ENCODE measurements at places on chromosomes 16 and 17.

DNA sequence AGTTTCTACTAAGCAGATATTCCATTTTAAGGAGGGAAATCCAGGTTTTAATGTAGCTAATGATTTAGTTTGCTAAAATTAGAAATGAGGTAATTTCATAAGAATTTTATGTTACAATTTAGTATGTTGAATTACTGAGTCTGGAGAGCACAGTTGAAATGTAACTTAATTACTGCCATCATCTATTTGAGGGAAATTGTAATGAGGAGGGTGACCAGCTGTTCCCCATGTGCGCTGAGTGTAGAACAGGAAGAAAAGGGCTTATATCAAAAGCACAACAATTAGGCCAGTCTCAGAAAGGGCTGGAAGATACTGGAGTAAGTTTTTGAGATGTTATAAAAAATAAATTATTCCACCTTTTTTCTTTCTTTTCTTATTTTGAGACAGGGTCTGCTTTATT, 735.1 kb upstream of the GOT2 start:
- peak; percentile 29 for DNase-seq

DNA sequence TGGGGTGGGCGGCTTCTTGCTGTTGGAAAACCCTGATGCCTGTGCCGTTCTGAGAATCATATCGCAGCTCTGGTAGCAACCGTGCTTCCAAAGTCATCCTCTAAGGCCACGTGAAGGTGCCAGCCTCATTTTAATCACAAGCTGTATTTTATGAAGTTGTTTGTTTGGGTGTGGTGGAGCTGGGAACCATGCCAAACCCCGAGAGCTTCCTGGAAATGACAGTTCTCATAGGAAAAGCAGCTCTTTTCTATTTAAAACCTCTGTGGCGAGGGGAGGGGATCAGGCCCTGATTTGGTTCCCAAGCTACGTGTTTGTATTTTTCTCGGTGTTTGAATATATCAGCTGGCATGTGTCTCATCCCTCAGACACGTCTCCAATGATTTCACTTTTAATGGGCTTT, 21.7 kb downstream of the KNOP1 start:
- DNase-seq, result peak; percentile 39

- no peak for DNase-seq
Measured at GRCh38 chr16:85243308-85243707, 131.0 kb upstream of the CIBAR2 start.

- DNase-seq, result no peak
Measured at GRCh38 chr17:63634163-63634562, 11.9 kb downstream of the MAP3K3 start.

GRCh38 chr16:73126525-73126853, 78.6 kb upstream of the ZFHX3 start:
- no peak for DNase-seq

- DNase-seq, result no peak
Measured at GRCh38 chr17:19388791-19389785, 2.1 kb upstream of the MFAP4 start.

DNA sequence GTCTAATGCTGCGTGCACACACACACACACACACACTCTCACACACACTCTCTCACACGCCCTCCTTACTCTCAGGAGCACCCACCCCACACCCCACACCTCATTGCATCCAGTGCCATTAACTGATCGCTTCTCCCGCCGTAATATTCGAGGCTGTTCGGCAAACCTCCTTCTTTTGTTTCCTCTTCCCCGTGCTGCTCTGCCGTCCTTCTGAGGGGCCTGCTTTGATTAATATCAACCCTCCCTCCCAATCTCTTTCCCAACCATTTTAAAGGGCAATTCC, 156.2 kb upstream of the TNRC6C start:
- no peak for DNase-seq

GRCh38 chr16:79409978-79410377, 190.6 kb downstream of the MAF start:
- DNase-seq, result no peak

DNA sequence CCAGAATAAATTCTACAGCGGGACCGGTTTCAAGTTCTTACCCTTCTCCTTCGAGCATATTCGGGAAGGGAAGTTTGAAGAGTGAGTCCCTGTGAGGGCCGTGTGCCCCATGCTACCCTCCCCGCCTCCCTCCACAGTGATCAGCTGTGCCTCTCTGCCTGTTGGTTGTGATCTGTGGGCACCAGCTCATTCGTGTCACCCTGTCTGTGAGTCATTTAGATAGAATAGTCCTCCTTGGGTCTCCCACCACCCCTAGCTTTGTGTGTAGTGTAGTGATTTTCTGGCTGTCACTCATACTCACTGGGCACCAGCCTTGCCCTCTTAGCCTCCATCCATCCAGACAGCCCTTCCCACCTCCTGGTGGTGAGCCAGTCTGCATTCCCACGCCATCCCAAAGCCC, 15.0 kb upstream of the NAGLU start:
- DNase-seq, result no peak

DNA sequence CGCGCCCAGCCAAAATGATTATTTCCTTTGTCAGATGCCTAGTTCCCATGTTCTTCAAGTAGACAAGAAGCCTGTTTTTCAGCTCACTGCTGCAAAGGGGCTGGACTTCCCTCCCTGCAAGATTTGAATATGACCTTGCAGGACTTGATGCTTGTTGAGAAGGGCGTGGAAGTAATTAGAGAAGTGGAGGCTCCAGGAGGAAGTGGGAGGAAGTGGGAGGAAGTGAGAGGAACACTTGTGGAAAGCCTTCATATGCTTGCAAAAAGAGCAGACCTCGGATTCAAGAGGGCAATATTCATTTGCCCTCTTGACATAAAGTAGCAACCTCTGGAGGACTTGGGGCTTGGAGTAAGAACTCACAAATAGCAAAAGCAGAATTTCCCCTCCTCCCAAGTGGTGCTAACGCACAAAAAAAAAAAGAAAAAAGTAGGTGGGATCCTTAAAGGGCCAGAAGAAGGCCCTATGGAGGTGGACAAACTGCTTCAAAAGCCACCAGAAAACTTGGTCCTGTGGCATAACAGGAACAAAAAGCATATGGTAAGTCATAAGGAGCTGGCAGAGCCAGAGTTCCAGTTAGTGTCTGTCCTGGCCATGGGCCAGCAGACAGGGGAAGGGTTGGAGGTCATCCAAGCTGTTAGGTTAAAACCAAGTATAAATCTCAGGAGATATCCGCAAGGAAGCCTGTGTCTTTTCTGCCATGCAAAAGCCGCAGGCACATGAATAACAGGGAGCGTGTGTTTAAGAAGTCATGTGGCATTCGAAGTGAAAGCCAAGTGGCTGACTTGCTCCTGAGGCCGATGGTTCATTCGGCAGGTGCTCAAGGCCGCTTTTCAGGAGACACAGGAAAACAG, 20.6 kb upstream of the PRKAR1A start:
- no peak for DNase-seq

- DNase-seq, result no peak
Measured at GRCh38 chr16:4136229-4136813, 20.1 kb upstream of the ADCY9 start.

DNA sequence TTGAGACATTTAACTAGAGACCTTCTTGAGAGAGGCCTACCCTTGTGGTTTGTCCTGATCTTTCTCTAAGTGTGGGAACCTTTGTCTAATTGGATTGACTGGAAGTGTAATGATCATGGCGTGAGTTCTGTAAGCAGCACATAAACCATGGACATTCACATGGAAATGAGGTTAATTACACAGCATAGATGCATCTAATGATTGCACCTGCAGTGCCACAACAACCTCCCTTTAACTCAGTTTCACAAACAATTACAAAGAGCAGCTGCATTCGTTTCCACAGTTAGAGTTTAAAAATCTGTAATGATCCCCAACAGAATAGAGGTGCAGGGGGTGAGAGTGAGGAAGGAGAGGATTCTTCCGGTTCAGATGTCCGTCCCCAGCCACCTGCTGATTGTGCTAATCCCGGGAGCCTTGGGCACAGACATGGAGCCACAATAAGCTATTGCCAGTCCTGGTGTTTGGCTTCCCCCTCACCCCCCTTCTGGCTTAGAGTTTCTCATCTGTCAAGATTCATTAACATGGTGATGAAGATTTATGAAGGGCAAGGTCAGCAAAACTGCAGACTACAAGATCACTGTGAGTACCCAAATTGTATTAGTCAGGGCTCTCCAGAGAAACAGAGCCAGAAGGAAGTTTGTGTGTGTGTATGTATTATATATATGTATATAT, 659.2 kb upstream of the SOX9 start:
- no peak for DNase-seq

DNA sequence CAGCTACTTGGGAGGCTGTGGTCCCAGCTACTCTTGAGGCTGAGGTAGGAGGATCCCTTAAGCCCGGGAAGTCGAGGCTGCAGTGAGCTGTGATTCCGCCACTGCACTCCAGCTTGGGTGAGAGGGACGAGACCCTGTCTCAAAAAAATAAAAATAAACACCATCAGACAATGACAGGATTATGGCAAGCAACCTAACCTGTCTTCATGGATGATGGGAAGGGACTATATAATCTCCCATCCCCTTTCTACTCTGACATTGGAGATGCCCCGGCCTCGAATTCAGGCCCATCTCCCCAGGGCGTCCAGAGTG, 893 bp downstream of the TRIM25 start:
- no peak for DNase-seq

DNA sequence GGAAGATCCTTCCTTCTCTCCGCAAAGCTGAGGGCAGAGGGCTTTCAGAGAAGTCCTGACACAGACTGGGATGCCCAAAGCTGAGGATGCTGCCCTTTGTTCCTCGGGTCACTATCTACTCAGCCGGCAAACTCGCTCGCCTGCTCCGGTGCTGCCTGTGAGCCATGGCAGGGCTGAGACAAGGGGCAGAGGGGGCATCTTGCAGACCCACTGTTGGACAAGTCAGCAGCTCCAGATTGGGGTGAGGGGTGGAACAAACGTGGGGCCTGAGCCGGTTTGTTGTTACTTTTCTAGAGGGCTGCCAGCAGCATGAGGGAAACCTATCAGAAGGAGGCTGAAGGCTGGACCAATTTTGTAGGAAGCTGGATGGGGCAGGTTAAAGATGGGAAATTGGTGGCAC, 47.1 kb upstream of the PIK3R6 start:
- DNase-seq, result no peak

- DNase-seq, result no peak
Measured at GRCh38 chr17:43897831-43898230, 9.5 kb downstream of the MPP2 start.

DNA sequence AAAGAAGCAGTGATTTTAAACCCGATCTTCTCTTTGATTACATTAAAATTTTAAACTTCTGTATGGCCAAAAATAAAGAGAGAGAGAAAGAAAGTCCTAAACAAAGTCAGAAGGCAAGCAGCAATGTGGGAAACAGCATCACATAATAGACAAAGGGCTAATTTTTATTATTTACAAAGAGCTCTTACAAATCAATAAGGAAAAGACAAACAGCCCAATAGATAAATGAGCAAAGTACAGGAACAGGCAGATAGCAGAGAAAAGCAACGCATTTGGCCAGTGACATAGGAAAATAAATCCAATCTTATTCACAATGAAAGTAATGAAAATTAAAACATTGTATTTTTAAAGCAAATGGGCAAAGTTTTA, 93.1 kb downstream of the SALL1 start:
- no peak for DNase-seq

GRCh38 chr17:75503976-75504346, 11.4 kb downstream of the CASKIN2 start:
- DNase-seq, result no peak

GRCh38 chr16:84332975-84333684, 35.2 kb upstream of the ATP2C2 start:
- no peak for DNase-seq

DNA sequence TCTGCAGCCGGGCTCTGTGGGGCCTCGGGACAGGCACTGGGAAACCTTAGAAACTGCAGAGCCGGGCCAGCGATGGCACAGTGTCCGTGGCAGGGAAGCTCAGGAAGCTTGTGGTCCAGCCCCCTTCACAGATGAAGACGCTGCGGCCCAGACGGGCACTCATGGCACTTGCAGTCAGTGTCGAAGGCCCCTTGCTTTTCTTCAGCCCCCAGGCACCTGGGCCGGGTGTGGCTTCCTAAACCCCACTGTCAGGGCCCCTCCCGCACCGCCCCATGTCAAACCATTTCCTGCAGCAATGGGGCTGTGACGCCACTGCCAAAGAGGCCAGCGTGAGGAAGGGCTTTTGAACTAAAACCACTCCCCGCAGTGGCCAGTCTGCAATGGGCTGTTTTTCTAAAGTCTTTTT, 164.0 kb downstream of the LAT start:
- no peak for DNase-seq

DNA sequence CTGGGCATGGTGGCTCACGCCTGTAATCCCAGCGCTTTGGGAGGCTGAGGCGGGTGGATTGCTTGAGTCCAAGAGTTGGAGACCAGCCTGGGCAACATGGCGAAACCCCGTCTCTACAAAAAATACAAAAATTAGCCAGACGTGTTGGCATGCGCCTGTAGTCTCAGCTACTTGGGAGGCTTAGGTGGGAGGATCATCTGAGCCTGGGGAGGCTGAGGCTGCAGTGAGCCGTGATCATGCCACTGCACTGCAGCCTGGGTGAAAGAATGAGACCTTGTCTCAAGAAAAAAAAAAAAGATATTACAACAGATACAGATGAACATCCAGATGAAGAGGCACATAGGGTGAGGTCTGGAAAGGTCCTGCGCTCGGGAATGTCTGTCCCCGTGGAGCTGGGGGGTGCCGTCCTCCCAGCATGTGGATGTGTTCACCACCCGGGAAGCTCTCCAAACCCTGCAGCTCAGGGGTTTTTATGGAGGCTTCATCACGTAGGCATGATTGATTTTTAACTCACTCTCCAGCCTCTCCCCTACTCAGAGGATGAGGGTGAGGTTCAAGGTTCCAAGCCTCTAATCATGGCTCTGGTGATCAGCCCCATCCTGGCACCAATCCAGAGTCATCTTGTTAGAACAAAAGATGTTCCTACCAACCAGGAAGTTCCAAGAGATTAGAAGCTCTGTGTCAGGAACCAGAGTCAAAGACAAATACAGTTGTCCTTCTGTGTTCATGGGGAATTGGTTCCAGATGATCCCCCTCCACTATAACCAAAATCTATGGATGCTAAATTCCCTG, 85.0 kb upstream of the DNAJA2 start:
- DNase-seq, result no peak

DNA sequence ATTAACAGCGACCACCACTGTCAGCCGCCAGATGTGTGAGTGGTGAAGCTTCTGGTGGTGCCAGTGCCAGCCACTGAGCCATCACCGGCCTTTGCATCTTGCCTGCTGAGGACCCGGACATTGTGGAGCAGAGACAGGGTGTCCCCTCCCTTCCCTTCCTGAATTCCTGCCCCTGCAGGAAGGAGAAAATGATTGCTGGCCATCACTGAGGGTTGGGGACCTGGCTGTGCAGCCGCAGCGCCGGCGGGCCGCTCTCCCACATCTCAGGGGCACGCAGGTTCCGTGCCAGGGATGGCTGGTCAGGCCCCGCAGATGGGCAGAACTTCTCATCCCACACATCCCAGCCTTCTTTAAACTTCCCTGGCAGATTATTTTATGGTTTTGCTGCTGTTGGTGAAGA, 56.5 kb downstream of the RPTOR start:
- DNase-seq, result no peak

GRCh38 chr16:78317564-78318240, 218.2 kb downstream of the WWOX start:
- no peak for DNase-seq

GRCh38 chr16:84361546-84361945, 6.8 kb upstream of the ATP2C2 start:
- no peak for DNase-seq

- no peak for DNase-seq
Measured at GRCh38 chr16:88524274-88524972, 45.8 kb upstream of the ZC3H18 start.

Measured in left kidney (tissue), 8 donors.